ENCODE measurements at places on chromosomes 7 and 10.

GRCh38 chr10:119365773-119366599 is 158.6 kb downstream of the GRK5 start:
- no peak for DNase-seq

DNA sequence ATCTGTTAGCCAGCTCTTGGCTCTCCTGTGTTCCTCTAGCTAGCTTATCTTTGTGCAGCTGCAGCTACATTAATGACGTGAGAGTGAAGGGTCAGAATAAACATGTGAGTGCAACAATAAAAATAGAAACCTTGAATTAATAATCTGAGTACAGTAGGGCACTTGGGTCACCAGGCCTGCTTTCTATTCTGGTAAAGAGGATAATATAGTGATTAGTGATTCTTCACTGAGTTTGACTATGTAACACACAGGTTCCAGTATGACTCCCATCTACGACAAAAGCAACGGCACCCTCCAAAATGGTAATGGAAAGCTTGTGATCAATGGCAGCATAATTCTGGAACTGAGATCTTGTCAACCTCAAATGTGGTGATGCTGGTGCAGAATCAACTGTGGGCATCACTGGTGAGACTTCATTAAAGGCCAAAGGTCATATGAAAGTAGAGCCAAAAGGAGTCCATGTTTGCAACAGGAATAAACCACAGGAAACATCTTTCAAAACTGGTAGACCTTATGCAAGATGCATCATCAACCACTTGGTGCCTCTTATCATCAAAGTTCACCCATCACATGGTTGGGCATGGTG is 77.6 kb downstream of the NRBF2 start:
- DNase-seq, result no peak

- DNase-seq, result no peak
These were observed 151.0 kb downstream of the PLPP4 start for GRCh38 chr10:120607710-120608703.

- DNase-seq, result no peak
These were observed 884.2 kb upstream of the ZNF722 start for GRCh38 chr7:63114371-63114985.

GRCh38 chr7:105268511-105269392 is 120.0 kb downstream of the SRPK2 start:
- DNase-seq, result peak; percentile 41

DNA sequence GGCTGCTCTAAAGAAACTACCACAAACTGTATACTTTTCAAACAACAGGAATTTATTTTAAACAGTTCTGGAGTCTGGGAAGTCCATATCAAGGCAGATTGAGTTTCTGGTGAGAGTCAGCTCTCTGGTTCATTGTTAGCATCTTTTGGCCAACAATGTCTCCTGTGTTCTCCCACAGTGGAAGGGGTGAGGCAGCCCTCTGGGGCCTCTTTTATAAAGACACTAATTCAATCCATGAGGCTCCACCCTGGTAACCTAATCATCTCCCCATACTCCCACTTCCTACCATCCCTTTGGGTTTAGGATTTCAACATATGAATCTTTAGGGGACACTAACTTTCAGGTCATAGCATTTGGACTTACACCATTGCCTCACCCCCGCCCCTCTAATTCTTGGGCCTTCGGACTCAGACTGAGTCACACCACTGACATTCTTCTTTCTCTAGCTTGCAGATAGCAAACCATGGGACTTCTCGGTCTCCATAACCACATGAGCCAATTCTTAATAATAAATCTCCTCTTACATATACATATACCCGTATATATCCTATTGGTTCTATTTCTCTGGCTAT is 64.3 kb upstream of the ANTXRL start:
- no peak for DNase-seq

DNA sequence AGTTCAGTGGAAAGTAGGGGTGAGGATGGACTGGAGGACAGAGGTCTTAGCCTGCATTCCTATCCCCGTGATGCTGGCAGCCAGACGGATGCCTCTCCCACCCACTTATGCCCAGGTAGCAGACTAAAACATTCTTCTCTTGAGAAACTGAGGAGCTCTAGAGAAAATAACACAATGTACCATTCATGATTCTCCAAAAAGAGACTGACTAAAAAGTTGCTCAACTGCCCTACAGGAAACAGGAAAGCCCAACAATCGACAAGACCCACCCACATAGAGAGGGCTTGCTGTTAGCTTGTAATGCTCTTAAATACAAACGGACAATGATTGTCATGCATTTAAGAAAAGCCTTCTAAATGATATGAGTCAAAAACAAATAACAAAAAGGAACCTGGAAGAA is 33.2 kb upstream of the PDE1C start:
- no peak for DNase-seq

DNA sequence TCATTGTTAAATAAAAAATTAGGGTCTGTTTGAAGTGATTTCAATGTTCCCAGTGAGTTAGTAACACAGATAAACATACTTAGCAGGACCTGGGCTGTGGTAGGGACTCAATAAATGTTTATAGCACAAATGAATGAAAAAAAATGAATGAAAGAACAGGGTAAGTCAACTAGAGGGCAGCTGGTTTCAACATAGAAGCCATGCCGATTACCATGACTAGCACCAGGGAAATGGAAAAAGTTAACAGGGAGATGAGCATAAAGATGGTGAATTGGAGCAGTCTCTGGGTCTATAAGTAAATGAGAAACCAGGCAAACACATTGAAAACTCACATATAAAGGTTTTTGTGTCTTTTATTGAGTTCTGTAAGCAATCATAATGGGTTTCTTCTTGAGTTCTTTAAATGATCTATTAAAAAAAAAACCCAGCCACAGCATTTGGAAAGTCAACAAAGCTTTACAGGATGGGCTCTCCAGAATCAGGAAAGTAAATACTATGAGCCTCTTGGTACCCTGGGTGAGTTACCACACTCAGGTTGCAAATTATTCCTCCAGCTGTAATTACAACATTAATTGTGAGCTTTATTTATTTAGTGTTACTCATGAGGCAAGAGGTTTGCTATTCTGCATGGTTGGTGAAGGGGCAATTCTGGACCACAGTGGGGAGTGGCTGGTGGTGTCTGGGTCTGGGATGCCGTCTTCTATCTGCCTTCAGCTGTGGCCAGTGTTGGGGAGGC is 46.1 kb upstream of the MTPN start:
- DNase-seq, result no peak

- peak; percentile 69 for DNase-seq
These were observed 2.0 kb upstream of the KIF11 start for GRCh38 chr10:92590623-92591549.

DNA sequence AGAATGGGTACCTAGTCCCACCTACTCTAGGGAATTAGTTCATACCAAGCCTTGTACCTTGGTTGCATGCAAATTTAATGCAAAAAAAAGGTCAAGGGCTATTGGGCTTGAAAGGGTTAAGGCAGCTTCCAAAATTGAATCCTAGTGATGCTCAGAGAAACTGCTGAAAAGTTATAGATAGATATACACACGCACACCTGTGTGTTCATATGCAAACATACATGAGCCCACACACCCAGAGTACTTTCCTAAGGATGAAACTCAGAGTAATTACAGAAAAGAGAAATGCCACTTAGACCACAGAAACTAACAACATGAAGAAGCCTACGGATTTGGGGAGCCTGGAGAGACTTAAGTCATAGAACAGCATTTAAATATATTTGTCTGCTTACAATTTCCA is 1.5 kb downstream of the SLC25A13 start:
- DNase-seq, result no peak

DNA sequence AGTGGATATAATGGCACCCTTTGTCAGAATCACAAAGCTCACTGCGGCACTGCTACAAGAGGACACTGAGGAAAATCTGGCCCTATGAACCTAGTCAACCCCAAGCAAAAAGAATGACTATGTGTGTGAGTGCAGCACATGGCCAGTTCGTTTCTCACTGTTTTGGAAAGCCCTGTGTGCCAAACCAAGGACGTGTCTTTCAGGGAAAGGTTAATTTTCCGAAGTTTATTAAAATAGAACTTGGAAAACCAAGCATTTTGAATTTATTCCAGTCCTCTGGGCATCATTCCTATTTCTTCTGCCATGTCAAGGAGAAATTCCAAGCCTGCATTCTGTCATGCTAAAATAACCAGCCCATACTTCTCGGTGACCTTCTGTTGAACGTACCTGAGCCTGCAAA is 471.8 kb downstream of the PLXDC2 start:
- peak; percentile 29 for DNase-seq

GRCh38 chr7:108836256-108836655 is 266.6 kb downstream of the DNAJB9 start:
- DNase-seq, result no peak

GRCh38 chr10:22598478-22598877 is 115.9 kb downstream of the PIP4K2A start:
- no peak for DNase-seq

- DNase-seq, result no peak
These were observed 27.9 kb upstream of the HNRNPH3 start for GRCh38 chr10:68303849-68304412.

- DNase-seq, result no peak
These were observed 44.1 kb downstream of the ZNF33B start for GRCh38 chr10:42594246-42594650.

DNA sequence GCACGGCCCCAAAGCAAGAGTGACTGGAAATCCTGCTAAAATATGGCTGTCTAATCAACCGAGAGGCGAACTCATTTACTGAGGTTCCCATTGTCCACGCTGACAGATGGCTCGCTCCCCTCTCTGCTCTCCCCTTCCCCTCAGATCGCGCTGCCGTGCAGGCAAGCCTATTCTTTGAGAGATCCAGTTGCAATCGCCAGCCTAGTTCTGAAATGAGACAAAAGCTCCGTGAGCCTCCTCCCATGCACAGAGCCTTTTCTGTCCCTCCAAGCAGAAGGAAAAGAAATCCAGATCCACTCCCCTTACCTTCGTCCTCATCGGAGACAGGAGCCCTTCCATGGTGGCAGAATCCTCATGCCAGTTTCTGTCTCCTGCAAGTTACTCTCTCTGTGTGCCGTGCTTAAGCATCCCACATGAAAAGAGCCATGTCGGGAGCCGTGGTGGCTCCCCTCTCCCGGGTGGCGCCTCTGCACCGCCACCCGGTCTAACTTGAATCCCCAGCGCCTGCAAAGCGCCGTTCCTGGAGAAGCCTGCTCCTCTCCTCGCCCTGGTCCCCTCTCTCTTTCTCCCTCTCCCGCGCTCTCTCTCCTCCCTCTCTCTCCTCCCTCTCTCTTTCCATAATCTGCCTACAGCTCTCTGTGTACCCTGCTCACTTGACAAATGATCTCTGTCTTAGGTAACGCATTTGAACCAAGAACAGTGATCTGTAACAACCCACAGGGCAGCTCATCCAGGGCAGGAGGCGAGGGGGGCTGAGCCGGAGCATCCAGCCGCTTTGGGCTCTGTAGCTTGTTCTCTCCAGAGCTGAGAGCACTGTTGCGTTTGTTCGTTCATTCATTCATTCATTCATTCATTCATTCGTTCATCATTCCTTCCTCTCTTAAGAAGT is 156.8 kb downstream of the FRMD4A start:
- DNase-seq, result peak; percentile 67

- no peak for DNase-seq
These were observed 16.1 kb downstream of the SFRP5 start for GRCh38 chr10:97755718-97756117.

GRCh38 chr7:55127135-55127551 is 108.3 kb downstream of the EGFR start:
- no peak for DNase-seq

DNA sequence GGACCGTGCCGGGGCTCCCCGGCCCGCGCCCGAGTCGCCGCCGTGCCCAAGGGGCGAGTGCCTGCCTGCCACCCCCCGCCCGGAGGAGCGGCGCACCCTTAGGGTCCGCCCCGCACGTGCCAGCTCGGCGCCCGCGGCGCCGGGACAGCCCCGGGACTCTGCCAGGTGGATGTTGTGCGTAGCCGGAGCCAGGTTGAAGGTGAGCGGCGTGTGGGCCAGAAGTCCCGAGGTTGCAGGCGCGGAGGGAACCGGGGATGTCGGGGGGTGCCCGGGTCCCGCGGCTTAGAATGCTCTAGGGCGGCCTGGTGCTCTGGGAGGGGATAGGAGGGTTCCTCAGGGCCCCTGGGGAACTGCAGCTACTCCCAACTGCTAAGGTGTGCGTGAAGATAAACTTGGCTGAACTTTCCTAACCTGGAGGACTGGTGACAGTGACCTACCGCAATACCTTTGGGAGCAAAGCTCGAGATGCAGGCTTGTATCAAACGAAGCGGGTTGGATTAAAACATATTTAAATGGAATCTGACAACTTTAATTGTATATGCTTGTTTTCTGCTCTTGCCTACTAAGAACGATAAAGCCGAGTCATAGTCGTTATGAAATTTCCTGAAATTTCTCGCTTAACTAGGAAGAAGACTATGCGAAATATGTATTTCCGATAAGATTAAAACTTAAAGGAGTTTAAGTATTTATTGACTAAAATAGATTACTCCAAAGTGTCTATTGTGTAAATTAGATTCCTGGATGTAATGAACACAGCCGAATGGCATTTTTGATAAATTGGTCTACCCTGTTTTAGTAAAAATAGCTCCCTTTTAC is at the start of gene CUX1:
Gene CUX1, plus strand, starts transcription at position 156 of the 816 bp plus-strand sequence. Its CDS starts 14 bp downstream, at position 170.
- DNase-seq, result peak; percentile 20

- no peak for DNase-seq
These were observed 62.7 kb downstream of the KAT6B start for GRCh38 chr10:74888962-74889661.

DNA sequence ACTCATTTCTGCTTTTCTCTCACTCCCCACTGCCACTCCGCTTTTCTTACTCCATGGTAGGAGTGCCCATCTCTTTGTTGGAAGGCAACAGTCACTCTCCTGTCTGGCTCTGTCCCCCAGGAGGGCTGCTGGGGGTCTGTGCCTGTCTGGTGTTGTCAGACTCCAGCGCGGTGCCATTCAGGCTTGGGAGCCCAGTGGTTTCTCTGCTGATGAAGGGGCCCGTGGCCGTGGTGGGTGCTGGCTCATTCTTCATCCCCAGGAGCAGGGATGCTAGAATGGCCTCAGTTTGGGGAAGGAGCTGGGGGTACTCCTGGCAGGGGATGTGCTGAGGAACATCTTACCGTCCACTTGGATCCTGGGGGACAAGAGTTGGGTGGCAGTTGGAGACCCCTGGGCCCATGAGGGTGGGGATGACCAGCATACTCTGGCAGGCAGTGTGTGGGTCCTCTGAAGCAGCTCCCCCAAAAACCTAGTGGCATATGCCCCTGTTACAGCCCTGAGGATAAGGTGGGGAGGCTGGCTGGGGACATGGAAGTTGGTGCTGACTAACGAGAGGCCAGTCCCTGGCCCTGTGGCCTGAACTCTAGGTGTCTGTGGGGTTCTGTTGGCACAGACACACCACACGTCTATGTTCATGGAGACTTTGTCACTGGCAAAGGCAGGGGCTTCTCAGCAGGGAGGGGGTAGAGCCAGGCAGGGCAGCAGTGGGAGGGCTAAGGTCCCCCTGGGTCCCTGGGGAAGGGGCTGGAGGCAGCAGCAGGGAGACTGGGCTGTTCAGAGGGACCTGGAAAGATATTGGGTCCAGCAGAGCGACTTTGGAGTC is 102.8 kb upstream of the RET start:
- peak; percentile 7 for DNase-seq
